ENCODE measurements at places on chromosomes 7 and 10.

DNA sequence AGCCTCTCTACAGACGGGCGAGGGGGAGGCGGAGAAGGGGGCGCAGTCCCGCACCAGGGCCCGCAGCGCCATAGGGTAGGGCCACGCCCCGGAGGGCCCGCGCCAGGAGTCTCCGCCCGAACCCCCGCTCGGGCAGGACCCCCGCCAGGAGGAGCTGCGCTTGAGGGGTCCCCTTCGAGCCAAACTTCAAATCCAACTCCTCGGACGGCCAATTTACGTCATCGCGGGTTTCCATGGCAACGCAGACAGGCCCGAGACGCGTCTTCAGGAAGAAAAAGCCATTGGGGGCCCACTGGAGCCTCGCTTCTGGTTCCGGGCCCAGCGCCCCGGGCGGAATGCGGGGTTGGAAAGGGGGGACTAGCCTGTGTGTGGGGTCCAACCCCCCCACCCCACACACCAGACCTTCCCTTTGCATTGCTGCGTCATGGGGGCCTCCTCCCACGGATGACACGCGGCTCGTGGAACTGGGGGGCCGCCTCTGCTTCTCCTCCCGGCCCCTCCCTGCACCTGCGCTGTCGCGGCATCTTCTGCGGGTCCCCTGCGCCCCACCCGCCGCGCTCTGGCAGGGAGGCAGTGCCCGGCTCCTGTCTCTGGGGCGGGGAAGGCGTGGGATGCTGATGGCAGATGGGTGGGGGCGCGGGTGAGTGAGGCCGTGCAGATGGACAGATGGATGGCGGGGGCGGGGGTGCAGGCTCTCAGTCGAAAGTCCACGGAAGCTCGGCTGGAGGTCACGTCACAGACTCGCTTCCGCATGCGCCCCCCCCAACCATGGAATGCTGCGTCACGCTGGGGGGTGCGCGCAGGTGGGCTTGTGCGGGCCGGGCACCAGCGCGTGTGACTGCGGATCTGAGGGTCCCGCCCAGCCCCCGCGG, 1.2 kb downstream of the CALY start:
- no peak for DNase-seq

GRCh38 chr10:3735175-3735574, 49.8 kb downstream of the KLF6 start:
- DNase-seq = no peak

GRCh38 chr10:23521735-23522134, 82.9 kb downstream of the OTUD1 start:
- no peak for DNase-seq

- DNase-seq = no peak
Observed at GRCh38 chr10:78402591-78402990, 368.9 kb downstream of the RPS24 start.

DNA sequence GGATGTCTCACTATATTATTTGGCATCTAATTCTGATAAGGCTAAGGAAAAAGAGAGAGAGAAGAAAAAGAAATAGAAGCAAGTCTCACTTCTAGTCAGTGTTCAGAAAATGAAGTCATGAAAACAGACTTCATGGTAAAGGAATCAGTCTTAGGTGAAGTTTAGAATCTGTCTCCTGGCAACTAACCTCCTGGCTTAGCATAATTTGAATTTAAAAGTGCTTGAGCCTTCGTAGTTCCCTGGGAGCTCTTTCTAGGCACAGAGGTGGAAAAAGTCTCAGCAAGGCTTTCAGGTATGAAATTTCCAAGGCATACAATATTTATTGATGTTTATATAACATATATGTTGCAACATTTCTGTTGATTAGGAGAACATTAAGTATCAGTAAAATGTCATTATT, 10.4 kb downstream of the CHRM2 start:
- DNase-seq = no peak

- DNase-seq = no peak
Observed at GRCh38 chr10:74624501-74624900, 201.9 kb upstream of the KAT6B start.

GRCh38 chr7:116101704-116102103, 71.1 kb upstream of the TFEC start:
- no peak for DNase-seq

DNA sequence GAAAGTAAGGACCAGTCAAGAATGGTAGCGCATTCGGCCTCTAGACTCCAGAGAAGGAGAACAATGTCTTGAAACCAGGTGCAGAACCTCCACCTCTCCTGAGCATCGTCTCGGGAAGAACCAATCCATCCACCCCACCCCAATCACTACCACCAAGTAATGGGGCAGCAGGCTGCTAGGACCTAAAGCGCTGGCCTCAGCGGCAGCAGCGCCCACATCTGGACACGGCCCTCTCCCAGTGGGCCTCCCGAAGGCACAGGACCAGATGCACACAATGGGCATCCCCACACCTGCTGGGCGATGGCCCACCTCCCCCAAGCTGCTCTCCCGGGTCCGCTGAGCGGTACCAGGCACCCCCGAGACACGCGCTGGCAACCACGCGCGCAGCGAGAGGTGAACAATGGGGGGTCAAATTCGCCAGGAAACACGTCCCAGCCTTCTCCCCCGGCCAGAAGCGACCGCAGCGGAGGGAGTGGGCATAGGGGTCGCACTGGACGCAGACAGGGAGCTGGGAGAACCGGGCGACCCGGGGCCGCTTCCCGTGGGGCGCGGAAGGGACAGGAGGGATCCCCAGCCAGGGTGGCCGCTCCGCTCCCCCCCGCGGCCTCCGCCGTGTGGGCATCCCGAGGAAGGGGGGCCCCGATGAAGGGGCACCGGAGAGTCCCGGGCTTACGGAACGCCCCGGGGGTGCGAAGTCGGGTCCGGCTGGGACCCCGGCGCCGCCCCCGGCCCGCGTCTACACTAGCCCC, 506 bp downstream of the CTTNBP2 start:
- no peak for DNase-seq

DNA sequence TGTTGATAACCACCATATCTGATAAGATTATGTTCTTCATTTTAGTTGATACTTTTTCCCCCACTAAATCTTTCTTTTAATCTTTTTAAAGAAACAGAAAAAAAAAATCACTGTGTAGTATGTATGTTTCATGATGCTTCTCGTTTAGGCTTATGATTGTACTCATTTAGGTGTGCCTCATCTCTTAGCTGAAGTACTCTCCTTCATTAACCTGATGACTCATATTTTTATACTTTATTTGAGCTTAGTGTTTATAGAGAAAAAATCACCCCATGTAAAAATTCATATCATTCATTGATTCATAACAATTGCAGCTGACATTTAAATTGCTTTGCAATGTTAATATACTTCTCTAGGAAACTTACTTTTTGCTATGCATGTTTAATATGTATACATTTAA, 158.9 kb downstream of the MLLT10 start:
- no peak for DNase-seq

DNA sequence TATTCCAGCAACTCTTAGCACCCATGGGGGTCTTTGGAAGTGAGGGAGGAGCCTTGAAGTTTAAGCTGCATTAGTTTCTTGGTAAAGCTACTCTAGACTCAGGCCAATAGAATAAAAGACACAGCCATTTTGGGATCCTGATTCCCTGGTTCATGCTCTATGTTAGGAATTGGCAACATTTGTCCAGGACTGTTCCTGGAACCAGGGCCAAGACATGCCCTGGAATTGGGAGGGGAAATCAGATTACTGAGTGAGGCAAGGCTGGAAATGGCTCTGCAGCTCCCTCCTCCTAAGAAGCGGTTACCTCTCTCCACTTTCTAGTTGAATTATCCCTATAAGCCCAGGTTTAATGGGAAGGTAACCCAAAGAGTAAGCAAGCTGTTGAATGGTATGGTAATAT, 14.2 kb upstream of the BMPR1A start:
- DNase-seq = no peak

DNA sequence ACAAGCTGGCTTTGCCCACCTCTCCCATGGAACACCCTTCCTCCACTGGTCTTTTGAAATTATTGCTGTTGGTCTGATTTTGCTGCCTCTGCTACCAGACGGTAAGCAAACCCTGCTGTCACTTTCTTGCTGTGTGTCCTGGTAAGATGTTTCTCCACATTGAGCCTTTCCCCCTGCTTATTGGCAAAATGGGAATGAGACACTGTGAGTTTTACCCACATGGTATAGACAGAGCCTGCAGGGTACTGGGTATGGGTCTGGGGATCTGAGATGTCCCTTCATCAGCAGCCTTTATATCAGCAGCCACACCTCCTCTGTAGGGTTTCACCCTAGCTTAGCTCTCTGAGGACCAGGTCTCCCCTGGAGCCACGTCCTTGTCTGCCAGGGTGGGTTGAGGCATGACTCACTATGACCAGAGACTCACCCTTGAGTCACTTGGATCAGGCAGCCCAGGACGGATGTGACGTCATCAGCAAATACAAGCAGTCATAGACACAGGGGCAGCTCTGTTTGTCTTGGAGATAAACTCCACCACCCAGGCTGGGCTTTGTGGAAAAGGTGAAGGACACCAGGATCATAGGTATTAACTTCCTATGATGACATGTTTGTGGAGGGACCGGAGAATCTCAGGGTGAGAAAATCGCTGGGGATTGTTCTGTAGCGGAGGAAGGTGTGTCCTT, 17.9 kb upstream of the BAIAP2L1 start:
- DNase-seq = peak; percentile 93

DNA sequence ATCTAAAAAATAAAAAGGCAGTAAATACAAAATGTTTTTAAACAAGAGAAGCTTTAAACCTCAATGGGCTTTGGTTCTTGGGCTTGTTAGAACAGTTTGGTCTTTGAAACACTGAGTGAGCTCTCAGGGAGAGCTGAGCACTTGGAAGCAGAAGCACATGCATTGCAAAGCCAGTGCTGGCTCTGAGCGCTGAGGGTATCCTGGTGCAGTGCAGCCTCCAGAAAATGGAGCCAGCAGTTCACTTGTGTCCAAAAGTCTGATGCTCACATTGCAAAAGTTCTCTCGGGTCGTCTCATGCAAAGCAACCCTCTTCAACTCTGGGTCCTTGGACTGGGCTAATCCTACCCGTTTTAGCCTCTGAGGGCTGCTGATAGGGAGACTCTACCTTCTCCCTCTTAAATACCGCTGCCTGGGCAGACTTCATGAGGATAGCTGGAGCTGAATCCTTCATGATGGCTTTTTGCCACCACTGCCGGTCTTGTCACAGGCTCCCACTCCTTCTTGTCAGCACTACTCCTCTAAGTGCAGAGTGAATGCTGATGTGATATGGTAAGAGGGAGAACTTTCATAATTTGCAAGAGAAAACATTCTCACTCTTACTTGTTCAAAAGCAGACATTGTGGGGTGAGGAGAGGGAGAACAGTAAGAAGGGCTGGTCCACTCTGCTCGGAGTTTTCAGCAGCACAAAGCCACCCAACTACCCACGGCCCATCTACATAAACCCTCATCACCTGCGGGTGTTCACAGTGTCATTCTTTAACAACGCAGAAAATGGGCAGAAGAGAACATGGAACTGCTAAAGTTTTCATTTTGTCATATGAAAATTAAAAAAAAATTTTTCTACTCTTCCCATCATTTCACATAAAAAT, 42.2 kb upstream of the BMPER start:
- DNase-seq = no peak

DNA sequence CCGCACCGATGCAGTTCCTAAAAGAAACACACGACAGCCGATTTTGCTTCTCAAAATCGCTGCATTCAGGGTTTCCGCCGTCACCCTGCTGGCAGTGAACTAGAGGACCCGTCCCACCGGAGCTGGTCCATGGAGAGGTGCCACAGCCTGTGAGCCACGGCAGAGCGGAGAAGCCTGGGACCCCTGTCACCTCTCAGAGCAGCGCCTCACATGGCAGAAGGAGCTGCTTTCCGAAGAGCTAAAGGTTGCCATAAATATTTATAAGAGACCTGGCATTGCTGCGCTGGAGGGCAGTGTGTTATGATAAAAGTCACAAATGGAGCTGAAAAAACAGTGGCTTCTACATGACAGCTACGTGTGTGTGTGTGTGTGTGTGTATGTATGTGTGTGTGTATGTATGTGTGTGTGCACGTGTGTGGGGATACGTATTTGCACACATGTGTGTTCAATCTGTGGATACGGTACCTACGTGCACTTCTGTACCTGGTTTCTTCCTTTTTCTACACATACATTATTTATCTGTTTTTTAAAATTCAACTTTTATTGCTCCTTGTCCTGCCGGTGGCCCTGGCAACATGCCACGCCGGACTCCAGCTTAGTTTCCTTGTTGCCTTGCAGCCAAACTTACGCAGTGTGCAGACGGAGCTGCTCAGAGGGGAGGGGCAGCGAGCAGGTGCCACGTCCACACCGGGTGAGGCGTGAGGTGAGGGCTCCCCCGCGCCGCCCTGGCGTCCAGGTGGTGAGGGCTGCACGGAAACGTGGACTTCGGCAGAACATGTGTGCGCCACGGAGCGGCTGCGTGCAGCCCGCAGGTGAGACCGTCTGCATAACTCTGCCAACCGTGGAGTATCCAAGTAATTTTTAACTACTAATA, 115.2 kb upstream of the PITRM1 start:
- DNase-seq = no peak

GRCh38 chr10:91294134-91294906, 73.9 kb downstream of the PCGF5 start:
- no peak for DNase-seq

GRCh38 chr7:16774986-16775385, 21.4 kb downstream of the TSPAN13 start:
- DNase-seq = no peak

- DNase-seq = no peak
Observed at GRCh38 chr10:125029584-125030242, 87.8 kb downstream of the ZRANB1 start.

DNA sequence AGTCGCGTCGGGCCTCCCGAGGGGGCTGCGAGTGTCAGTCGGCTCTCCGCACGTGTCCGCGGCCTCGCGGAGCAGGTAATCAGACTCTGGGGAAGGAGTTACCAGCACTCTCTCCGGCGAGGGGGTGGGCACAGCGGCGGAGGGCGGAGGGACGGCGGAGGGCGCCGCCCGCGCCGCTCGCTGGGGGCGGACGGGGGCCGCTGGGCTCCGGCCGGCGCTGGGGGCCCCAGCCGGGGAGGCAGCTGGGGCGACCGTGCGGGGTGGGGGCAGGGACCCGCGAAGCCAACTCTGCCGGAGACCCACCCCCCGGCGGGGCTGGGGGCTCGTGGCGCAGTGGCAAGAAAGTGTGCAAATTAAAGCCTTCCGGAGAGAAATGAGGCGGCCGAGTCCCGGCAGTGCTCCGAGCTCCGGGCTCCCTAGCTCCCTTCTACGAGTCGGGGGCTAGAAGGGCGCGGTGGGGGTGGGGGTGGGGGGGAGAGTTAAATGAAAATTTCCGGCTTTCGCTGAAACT, at the start of gene CDK6:
CDK6 (minus strand) TSS at position 85 of the 511 bp plus-strand sequence. CDS start 3,250 bp downstream, outside the sequence.
- DNase-seq = peak; percentile 72

DNA sequence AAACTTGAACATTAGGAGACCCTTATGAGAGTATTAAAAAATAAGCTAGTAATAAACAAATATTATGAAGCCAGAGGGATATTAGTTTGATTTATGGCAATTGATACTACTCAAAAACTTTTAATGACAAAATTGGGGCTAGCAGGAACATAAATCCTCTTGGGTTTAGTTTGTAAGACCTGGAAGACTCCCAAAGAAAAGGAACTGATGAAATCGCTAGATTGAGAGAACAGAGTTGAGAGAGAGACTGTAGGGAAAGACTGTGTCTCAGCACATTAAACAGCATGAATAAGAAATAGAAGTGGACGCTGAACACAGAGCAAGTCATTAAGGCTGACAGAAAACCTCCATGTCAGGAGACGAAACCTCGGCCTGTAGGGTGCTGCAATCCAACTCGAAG, 56.4 kb downstream of the ICA1 start:
- no peak for DNase-seq

All from NK-92 treated with Interleukin-12 subunit alpha and Interleukin-12 subunit beta, amount 100 ng/mL, for 24 hours (cell line).